Activated naive CD8-positive, alpha-beta T cell treated with anti-CD3 and anti-CD28 coated beads, Interleukin-2, amount 50 U/mL, for 16 hours (primary cell): ENCODE measurements at places on chromosomes 3 and 15.

DNA sequence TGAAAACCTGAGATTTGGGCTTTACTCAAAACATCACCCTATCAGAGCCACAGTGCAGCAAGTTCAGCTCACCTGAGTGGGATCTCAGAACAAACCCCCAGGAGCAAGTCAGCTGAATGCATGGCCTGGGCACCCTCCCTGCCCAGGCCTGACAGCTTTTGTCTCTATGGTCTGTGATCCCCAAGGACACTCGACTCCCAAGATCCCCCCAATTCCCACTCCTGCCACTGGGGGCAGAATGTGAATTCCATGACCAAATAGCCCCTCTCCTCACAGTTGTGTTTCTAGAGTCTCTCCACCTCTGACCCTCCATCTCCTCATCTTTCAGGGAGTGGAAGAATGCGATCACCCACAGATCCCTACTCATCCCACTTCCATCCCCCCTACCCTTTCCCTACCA, 58.9 kb downstream of the ZNF445 start:
- no peak for DNase-seq

DNA sequence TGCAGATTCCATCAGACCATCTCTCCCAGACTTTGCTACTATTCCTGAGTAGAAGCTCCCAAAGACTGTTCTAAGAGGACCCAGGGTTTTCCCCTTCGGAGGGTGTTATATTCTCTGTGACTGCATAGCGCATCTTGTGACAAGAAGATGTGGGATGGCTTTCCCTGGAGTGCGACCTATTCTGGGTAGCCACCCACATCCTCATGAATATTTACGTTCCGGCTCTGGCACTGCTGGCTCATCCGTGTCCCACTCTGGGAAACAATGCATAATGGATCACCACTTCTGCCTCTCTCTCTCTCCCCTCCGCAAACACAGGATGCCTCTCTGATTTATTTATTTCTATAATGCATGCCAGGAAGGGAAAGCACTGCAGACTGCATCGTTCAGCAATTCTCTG, 166.1 kb downstream of the PYDC2 start:
- no peak for DNase-seq

DNA sequence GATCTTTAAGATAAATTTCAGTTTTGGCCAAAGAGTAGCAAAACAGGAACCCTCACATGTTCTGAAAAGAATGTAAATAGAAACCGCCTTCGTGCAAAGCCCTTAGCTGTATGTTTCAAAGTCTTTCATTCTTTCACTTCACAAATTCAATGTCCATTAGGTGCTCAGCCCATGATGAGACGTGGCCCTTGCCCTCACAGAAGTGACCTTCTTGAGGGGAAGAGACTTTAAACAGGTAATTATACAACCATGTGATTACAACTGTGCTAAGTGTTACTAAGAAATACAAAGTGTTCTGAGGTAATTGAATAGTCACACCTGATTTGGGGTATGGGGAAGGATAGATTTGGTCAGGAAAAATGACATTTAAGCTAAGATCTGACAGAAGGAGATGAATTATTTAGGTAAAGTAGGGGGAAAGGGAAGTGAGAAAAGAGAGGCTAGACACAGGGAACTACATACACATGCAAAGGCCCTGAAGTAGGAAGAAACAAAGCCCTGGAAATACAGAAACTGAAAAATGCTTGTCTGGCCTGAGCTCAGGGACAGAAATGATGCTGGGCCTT, 19.6 kb downstream of the HSPBAP1 start:
- no peak for DNase-seq

- DNase-seq, result no peak
These were observed 13.3 kb downstream of the DUOX1 start for GRCh38 chr15:45143056-45143455.

DNA sequence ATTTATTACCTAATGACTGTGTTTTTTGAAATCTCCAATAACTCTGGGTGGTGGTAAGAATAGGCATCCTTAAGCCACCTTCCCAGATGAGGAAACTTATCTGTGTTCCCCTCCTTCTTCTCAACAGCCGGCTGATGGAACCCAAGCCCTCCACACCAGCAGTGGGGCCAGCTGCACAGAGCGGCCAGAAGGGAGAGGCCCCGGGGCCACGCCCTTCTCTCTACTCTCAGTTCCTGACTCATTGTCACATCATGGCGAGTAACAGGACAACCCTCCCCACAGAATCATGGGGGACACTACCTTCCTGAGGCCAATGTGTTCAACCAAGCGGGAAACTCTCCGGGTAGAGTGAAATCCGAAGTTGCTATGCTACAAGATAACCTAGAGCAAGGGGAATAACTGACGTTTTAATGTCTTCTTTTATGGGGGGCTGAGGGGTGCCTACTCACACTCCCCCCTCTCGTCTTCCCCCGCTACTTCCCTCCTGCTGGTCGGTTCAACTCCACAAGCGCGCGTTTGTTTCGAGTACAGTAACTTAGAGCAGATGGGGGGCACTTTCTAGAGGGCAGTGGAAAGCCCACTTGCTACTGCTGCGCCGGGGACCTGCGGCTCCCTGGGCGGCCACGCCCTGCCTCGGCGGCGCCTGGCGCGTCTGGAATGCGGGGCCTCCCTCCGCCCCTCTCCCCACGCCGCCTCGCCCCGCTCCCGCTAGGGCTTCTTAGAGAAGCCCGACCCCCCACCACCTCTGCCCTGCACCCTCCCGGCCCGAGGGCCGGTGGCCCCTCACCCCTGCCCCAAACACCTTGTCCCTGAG, 621 bp downstream of the ANXA2 start:
- no peak for DNase-seq
